Stimulated activated CD4-positive, alpha-beta T cell treated with anti-CD3 and anti-CD28 coated beads, Interleukin-12 subunit alpha, Interleukin-12 subunit beta, amount 100 ng/mL, for 24 hours (primary cell): ENCODE measurements at places on chromosomes 6 and 20.

GRCh38 chr20:63432577-63433325, 39.7 kb downstream of the KCNQ2 start:
- no peak for DNase-seq

GRCh38 chr6:121651420-121651819, 216.0 kb downstream of the GJA1 start:
- DNase-seq, result no peak

DNA sequence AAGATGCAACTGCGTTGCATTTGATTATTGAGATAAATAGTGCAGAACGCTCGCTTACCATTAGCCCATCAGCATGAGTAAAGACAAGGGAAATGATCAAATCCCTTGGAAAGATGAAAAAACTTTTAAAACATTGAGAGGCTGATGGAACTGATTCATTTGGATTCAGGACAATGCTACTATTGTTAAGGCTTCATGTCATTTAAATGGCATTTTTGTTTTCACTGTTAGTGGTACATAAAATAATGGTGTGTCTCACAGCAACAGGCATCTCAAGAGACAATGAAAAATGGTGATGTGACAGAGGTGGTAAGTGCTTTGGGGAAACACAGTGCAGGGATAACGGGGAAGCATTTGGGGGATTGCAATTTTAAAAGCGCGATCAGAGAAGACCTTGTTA, 159.7 kb upstream of the KCNG1 start:
- no peak for DNase-seq

DNA sequence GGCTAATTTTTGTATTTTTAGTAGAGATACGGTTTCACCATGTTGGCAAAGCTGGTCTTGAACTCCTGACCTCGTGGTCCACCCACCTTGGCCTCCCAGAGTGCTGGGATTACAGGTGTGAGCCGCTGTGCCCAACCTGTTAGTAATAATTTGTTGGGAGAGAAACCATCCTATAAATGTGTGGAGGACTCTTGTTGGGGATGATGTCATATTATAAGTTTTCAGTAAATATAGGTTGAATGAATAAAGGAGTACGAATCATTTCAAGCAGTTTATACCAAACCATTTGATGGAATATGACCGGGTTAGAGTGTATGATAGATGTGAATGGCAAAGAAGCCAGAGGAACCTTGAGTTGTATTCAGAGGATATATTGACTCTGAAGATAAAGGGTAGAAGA, 240.8 kb downstream of the SAMD5 start:
- no peak for DNase-seq

DNA sequence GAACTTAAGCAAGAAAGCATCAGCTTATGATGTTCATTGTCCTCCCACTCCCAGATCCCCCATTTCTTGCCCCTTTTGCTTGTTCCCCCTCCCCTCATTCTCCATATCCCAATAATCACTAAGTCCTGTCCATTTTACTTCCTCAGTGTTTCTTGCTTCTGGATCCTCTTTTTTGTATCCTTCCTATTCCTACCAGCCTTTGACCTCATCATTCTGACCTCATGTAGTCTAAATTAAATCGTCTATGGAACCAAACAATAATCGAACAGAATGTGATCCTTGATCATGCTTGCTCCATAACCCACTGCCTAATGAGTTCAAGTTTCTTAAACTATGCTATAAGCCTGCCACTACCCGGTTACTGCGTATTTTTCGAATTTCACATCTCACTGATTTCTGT, 5.4 kb upstream of the RSPH3 start:
- DNase-seq, result no peak

DNA sequence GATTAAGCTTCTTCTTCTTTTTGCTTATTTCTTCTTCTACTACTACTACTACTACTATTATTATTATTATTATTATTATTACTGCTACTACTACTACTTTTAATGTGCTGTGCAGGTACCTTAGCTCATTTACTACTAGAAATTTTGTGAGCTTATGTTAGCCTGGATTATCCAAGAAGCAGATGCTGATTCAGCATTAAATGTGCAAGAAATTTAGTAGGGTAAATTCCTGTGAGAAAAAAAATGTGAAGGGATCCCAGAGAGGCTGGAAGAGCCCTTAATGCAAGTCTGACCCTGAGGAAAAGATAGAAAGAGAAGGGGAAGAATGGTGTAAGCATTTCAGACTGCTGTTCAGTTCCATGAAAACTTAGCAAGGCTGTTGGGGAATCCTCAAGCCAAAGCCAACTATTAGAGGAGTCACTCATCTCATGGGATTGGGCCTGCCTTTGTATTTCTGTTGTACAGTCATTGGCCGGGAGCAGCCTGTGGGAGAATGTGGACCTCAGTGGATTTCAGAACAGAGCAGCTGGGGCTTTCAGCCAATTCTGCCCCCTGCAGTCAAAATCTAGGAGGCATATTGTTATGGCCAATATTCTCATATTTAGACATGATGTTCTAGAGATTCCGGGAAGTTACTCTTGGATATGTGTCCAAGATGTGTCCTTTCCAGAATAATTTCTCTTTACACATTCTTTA, 37.2 kb upstream of the TSPYL1 start:
- no peak for DNase-seq

DNA sequence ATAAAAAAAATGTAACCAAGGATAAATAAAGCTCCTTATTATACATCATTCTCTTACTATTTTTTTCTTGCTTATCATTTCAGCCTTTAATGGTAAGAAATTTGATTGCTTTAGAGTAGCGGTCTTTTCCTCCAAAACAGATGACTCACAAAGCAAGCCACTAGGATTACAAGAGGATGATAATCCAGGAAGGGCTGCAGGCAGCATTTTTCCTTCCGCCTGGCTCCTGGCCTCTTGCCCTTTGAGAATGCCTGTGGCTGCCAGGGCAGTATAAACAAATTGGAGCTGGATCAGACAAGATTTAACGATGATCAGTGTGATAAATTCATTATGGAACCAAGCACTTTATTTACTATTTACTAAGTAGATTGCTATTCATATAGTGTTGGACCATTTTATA, 9.7 kb upstream of the FBXL4 start:
- no peak for DNase-seq

DNA sequence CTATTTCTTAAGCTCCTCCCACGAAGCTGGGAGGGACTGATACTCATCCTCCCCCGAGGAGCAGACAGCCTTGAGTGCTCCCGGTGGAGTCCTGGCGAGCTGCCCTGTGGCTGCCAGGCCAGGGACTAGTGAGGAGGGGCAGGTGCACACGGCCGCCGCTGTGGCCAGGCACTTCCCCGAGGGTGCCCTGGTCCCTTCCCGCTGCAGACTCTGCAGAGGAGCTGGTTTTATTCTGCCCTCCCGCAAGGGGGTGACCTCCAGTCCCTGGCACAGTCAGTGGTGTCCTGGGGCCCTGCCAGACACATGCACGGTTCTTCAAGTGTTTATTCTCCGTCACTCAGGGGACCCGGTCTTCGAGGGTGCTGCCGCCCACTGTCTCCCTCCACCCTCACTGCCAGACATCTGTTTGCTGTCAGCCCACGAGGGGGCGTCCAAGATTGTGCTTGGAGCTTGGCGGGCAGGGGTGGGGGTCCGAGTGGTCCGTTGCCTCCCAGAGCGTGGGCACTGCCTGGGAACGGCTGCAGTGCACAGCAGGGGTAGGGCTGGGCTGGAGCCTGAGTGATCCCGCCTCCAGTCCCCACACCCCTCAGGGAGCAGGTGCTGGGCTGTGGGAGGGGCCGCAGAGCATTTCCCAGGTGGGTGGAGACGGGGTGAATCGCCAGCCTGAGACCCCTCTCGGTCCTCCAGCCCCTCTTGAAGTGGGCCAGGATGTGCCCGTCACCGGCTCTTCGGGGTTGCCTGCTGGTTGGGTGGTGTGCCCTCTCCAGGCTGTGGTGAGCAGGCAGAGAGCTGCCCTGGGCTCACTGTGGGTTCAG, 3.1 kb upstream of the CABLES2 start:
- no peak for DNase-seq

DNA sequence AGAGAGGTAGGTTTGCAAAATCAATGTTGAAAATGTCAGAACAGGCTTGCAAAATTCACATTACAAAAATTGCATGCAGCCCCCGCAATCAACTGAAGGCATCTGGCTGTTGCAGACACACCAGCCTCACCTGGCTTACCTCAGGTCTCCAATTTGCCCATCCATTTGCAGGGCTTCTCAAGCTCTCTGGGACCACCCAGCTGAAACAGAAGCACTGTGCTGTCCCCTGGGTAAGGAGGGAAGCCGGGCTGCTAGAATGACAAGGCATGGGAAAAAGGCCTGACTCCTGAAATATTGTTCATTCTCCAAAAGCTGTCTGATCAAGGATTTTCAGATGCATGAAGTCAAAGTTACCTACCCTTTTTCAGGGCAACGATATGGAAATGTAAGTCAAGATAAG, 52.6 kb upstream of the CD93 start:
- no peak for DNase-seq

GRCh38 chr6:145756170-145756662, 20.9 kb upstream of the EPM2A start:
- no peak for DNase-seq

GRCh38 chr6:127564761-127565160, 12.2 kb upstream of the C6orf58 start:
- no peak for DNase-seq

DNA sequence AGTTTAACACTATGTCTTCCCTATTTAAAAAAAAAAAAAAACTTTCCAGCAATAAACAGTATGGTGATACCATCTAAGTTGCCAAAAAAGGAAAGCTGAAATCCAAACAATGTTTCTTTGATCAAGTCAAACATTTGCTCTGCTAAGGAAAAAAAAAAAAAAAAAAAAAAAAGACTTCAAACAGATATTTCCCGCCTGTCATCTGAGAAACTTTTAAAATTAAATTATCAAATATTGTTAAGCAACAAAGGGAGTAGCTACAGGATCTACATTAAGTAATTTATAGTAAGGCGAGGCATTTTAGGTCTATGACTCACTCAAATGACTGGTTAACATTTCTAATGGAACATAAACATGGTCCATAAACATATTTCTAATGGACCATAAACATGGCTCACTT, 121.2 kb downstream of the DST start:
- no peak for DNase-seq

- DNase-seq, result no peak
Observed at GRCh38 chr6:146950351-146950835, 253.8 kb upstream of the STXBP5 start.

DNA sequence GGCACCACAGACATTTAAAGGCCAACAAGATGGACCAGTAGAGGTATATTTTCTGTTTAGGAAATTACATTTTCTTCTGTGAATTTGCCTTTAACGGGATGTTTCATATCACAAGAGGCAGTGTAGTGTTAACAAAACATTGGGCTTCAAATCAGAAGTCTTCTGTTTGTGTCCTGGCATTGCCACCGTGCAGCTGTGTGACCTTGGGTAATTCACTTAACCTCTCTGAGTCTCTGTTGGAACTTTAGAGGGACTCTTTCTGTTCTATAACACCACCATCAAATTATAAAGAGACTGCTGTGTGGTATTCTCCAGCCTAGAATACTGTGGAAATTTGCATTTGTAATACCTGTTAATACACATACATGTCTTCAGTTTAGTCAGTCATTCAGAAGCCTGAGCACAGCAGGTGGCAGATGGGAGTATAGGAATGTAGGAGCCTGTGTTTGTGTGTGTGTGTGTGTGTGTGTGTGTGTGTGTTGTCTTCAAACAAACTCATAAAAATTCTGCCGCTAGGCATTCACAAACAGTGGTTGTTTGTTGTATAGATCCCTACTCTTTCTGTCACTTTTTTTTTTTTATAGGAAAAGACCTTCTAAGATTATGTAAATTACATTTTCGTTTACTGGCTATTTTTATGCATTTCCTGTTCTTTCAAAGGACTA, 22.6 kb downstream of the UST start:
- DNase-seq, result no peak

GRCh38 chr6:3343089-3343883, 84.5 kb downstream of the PSMG4 start:
- DNase-seq, result no peak

GRCh38 chr6:150025201-150025917, at the start of gene RAET1L:
TSS of gene RAET1L (minus strand) at chr6:150025532. CDS start at chr6:150025471, 61 bp downstream.
- DNase-seq, result peak; percentile 28

GRCh38 chr20:35984382-35984781, 16.0 kb downstream of the CNBD2 start:
- no peak for DNase-seq

GRCh38 chr20:8587251-8587650, 455.2 kb downstream of the PLCB1 start:
- DNase-seq, result no peak

- no peak for DNase-seq
Observed at GRCh38 chr6:12383448-12383847, 93.3 kb downstream of the EDN1 start.

DNA sequence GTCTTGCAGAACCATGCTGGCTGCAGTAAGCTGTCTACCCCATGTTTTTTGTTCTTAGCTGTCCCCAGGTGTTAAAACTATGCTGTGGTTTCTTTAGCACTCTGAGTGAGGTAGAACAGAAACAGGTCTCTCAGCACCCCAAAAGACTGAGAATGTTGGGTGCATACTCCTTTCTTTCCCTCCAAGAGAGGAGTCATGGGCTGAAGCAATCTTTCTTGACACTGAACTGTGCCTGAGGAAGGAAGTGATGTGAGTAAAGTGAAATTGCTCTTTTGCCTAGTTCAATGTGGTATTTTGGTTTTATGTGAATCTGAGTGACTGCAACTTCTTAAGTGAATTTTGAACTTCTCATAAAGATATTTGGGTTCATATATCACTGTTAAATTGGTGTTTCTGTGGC, 138.0 kb upstream of the MCHR2 start:
- no peak for DNase-seq

DNA sequence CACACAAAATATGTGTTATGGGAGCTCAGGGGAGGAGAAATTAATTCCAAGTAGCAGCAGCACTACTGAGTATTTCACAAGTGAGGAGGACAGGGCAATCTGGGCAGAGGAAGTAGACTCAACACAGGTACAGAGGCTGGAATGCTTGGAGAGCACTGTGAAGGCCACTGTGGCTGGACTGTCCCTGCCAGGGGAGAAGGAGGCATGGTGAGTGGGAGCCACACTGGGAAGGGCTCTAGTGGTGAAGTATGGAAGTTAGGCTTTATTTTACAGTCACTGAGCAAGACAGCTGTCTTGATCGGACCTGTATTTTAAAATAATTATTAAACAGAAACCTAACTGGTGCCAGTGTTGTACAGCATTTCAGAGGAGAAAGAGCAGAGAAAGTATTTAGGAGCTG, 28.8 kb downstream of the FAM229B start:
- DNase-seq, result no peak

DNA sequence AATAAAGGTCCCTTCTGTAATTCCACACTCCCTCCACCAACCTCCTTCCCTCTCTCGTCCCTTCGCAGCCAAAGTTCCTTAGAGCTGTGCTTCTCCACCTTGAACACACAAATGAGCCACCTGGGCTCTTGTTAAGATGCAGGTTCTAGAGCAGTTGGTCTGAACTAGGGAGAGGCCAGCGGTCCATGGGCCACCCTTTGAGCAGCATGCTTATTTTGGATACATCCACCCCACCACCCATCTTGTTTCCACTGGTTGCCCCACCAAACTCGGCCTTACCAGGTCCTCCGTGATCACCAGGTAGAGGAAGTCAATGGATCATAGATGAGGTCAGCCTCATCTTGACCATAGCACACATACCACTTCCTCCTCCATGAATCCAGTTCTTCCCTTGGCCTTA, 7.3 kb upstream of the BPIFA2 start:
- no peak for DNase-seq
